A673 (cell line): ENCODE measurements at places on chromosomes 6 and 20. TPM values are rescaled to one million over a fixed set of nuclear protein-coding genes. Genes with fewer than 3 reads are reported as not detected.

DNA sequence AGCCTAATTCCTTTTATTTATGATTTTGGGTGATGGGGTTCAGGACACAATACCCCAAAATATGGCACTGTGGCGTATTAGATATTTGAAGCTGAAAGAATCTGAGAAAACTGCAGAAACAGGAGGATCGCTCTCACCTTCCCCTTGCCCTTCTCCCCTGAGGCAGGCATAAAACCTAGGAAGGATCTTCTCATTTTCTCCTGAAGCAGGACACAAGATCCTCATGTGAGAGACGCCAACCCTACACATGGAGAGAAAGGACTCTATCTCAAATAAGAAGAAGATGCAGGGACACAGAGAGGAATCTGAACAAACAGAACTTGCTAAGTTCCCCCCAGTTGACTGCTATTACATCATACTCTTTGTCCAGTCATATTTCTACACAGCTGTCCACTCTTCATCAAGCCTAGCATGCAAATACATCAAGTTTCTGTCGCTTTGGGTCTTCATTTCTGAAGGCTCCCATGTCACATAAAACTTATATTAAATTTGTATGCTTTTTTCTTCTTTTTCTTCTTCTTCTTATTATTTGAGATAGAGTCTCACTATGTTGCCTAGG lies 109.0 kb downstream of the DTNBP1 start:
- no peaks in the 10 kb centered on the region for H3K27me3 ChIP-seq
- H3K36me3 ChIP-seq: no peaks in the 10 kb centered on the region
- H3K27ac ChIP-seq: no peak overlapping the region
- no peak for DNase-seq
- H3K4me1 ChIP-seq: peaks cover 43% of the 10 kb centered on the region

DNA sequence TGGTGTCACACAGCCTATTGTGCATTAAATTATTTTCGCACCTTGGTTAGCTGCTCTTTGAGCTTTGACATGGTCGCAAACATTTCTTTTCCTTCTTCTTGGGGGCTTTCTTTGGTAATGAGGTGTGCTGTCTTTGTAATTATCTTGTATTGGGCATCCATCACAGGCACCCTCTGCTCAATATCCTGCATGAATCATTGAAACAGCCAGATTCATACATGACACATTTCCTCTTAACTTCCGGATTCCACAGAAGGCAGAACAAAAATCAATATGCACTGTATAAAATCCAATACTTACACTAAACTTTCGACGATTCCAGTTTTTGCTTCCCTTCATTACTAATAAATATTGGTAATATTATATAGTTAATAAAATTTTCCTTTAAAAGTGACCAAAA lies 175.6 kb downstream of the SYNE1 start:
- no peak overlapping the region for H3K4me3 ChIP-seq
- H3K27me3 ChIP-seq: no peaks in the 10 kb centered on the region
- peak; percentile 55 for DNase-seq
- no peaks in the 10 kb centered on the region for H3K36me3 ChIP-seq

DNA sequence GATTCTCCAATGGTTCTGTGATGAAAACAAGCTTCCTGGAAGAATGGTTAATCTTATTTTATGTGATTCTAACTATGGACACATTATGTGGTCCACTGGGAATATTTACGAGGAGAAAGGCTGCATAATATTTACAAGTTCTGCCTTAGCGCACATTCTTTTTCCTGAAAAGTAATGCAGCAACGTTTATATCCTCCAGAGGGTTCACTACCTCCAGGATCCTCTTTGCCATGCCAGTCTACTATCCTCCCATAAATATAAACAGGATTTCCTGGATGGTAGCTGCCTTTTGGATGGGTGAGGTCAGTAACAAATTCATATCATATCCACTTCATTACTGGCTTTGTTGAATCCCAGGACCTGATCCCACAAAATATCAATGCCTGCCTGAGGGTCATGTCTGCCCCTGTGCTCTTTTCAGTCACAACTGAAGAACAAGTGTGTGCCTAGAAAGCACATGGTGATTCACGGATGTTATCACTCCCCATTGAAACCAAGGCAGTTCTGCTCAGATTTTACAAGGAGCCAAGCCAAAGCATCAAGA lies 30.4 kb downstream of the ADGRF5 start:
- no peaks in the 10 kb centered on the region for H3K36me3 ChIP-seq
- no peak for DNase-seq
- no peak overlapping the region for H3K4me3 ChIP-seq
- no peaks in the 10 kb centered on the region for H3K4me1 ChIP-seq

DNA sequence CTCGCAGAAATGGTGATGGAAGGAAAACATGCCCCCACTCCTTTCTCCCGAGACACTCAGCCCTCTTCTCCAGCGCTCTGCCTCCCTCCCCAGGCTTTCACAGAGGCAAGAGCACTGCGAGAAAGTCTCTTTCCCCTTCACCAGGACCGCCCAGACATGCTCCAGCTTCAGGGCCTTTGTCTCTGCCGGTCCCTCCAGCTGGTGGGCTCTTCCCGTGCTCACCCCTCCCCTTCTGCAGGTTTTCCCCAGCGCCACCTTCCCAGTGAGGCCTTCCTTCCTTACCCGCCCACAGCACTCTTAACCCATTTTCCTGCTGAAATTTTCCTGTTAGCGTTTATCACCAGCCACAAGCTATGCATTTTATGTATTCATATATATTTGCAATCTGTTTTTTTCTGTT lies 86.2 kb downstream of the TFAP2C start:
- H3K36me3 ChIP-seq: no peaks in the 10 kb centered on the region
- H3K27me3 ChIP-seq: no peaks in the 10 kb centered on the region
- no peak overlapping the region for H3K4me3 ChIP-seq

- H3K27me3 ChIP-seq: peaks cover 19% of the 10 kb centered on the region
- no peak overlapping the region for H3K27ac ChIP-seq
- H3K4me3 ChIP-seq: no peak overlapping the region
- no peak for DNase-seq
These were observed 67.5 kb upstream of the NRN1 start for GRCh38 chr6:6074190-6074589.

GRCh38 chr6:26388441-26388840 lies 5.5 kb downstream of the BTN2A2 start:
- H3K4me1 ChIP-seq: peaks cover 5% of the 10 kb centered on the region
- no peak for DNase-seq
- no peak overlapping the region for H3K4me3 ChIP-seq
- H3K27me3 ChIP-seq: no peaks in the 10 kb centered on the region

GRCh38 chr20:19317237-19318069 lies 105.0 kb downstream of the SLC24A3 start:
- H3K27ac ChIP-seq: peak overlapping the region; percentile 92
- H3K4me1 ChIP-seq: peaks cover 71% of the 10 kb centered on the region
- DNase-seq: no peak
- no peaks in the 10 kb centered on the region for H3K27me3 ChIP-seq
- H3K36me3 ChIP-seq: no peaks in the 10 kb centered on the region

- no peak overlapping the region for H3K4me3 ChIP-seq
- no peak for DNase-seq
These were observed 172.9 kb upstream of the UST start for GRCh38 chr6:148573922-148574321.

- H3K4me3 ChIP-seq: peak overlapping the region; percentile 29
- H3K36me3 ChIP-seq: no peaks in the 10 kb centered on the region
- peak; percentile 71 for DNase-seq
- H3K4me1 ChIP-seq: peaks cover 42% of the 10 kb centered on the region
- no peaks in the 10 kb centered on the region for H3K27me3 ChIP-seq
These were observed 99.1 kb downstream of the HIVEP2 start for GRCh38 chr6:142845624-142846458.

DNA sequence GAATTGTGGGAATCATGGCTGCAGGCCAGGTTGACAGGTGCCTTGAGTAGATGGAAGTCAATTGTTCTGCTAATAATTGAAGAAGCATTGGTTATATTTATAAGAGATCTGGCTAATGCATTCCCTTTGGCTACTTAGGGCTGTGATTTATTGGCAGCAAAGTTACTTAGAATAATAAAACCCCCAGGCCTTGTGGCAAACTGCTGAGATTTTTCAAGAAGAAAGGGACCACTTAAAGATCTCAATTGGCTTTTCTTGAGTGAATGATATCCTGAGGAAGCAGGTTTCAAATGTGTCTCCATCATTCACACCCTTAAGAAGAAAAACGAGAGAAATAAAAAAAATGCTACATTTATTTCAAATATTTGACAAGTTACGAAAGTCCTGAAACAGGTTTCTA lies 27.4 kb downstream of the DDO start:
- peaks cover 57% of the 10 kb centered on the region for H3K4me1 ChIP-seq
- H3K36me3 ChIP-seq: no peaks in the 10 kb centered on the region
- no peaks in the 10 kb centered on the region for H3K27me3 ChIP-seq
- H3K27ac ChIP-seq: peak overlapping the region; percentile 51
- no peak overlapping the region for H3K4me3 ChIP-seq
- DNase-seq: peak; percentile 60

DNA sequence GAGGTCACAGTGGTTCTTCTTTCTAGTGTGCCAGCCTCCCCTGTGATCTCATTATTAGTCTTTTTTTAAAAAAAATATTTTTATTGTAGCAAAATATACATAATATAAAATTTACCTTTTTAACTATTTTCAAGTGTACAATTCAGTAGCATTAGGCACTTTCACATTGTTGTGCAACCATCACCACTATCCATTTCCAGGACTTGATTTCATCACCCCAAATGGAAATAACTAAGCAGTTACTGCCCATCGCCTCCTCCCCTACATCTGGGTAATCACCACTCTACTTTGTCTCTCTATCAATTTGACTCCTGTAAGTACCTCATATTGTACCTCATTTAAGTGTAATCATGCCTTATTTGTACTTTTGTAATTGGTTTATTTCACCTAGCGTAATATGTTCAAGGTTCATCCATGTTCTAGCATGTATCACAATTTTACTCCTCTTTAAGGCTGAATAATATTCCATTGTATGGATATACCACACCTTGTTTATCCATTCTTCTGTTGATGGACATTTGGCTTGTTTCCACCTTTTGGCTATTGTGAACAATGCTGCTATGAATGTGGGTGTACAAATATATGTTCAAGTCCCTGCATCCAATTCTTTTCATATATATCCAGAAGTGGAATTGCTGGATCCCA lies 68.6 kb upstream of the FYN start:
- no peaks in the 10 kb centered on the region for H3K27me3 ChIP-seq
- DNase-seq: no peak
- H3K36me3 ChIP-seq: no peaks in the 10 kb centered on the region
- H3K27ac ChIP-seq: no peak overlapping the region

DNA sequence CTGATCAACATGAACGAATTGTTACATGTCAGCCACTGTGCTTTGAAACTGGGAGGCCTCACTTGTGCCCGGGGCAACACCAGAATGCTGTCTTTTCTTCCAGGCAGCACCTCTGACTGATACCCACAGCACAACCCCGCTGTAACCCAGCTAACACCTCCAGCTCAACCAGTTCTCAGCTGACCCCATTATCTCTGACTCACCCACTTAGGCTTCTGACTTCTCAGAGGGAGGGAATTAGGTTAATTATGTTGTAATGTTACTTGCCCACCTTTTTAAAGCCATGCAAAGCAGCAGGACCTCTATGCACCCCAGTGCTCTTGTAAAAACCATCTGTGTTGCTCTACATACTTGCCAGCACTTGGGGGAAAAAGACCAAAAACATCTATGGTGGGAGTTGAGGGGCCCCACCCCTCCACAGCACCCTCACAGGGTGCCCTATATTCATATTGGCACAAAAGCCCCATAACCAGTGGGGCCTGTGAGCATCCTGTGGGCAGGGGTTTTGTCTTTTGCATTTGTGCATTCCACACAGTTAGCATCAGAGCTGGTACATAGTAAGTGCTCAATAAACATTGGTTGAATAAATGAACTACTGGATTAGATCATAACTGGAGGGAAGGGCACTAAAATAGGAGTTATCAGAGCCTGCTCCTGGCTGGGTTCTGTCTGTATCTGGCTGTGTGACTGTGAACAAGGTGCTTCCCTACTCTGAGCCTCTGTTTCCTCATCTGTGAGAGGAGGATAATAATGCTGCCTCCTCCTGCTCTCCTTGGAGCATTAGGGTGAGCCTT lies 22.3 kb downstream of the BNIP5 start:
- no peaks in the 10 kb centered on the region for H3K27me3 ChIP-seq
- H3K4me3 ChIP-seq: no peak overlapping the region
- no peak overlapping the region for H3K27ac ChIP-seq
- no peaks in the 10 kb centered on the region for H3K4me1 ChIP-seq
- no peak for DNase-seq

GRCh38 chr6:129329678-129330077 lies 380.3 kb downstream of the ARHGAP18 start:
- no peak overlapping the region for H3K4me3 ChIP-seq
- H3K36me3 ChIP-seq: no peaks in the 10 kb centered on the region
- no peak for DNase-seq
- no peaks in the 10 kb centered on the region for H3K27me3 ChIP-seq
- no peaks in the 10 kb centered on the region for H3K4me1 ChIP-seq

- H3K27ac ChIP-seq: no peak overlapping the region
- no peaks in the 10 kb centered on the region for H3K4me1 ChIP-seq
- H3K4me3 ChIP-seq: no peak overlapping the region
- no peaks in the 10 kb centered on the region for H3K36me3 ChIP-seq
- no peaks in the 10 kb centered on the region for H3K27me3 ChIP-seq
These were observed 357.5 kb downstream of the ZFAND3 start for GRCh38 chr6:38176797-38177751.

- H3K4me1 ChIP-seq: no peaks in the 10 kb centered on the region
- no peaks in the 10 kb centered on the region for H3K27me3 ChIP-seq
- DNase-seq: no peak
- no peaks in the 10 kb centered on the region for H3K36me3 ChIP-seq
These were observed 21.2 kb downstream of the SNPH start for GRCh38 chr20:1287306-1287705.

- H3K4me1 ChIP-seq: peaks cover 15% of the 10 kb centered on the region
- no peak overlapping the region for H3K4me3 ChIP-seq
- H3K27me3 ChIP-seq: no peaks in the 10 kb centered on the region
- no peak overlapping the region for H3K27ac ChIP-seq
- DNase-seq: peak; percentile 82
These were observed 50.7 kb downstream of the PPP1R3G start for GRCh38 chr6:5135788-5136376.

Gene COL11A2
- 1.6 and 1.9 TPM in 2 replicates for total RNA-seq

Gene TFAP2A
- 19.1 and 19.3 TPM in 2 replicates for total RNA-seq

Gene ARMH2
- total RNA-seq: not detected in 2 replicates

Gene DEFB129
- not detected in 2 replicates for total RNA-seq

Gene MOG
- total RNA-seq: not detected in 2 replicates

Gene HIVEP2
- total RNA-seq: 3.1 and 3.2 TPM in 2 replicates
